ENCODE measurements at places on chromosomes 7 and 10.

- no peak for DNase-seq
These were observed 227.7 kb downstream of the KCNMA1 start for GRCh38 chr10:77409697-77410471.

DNA sequence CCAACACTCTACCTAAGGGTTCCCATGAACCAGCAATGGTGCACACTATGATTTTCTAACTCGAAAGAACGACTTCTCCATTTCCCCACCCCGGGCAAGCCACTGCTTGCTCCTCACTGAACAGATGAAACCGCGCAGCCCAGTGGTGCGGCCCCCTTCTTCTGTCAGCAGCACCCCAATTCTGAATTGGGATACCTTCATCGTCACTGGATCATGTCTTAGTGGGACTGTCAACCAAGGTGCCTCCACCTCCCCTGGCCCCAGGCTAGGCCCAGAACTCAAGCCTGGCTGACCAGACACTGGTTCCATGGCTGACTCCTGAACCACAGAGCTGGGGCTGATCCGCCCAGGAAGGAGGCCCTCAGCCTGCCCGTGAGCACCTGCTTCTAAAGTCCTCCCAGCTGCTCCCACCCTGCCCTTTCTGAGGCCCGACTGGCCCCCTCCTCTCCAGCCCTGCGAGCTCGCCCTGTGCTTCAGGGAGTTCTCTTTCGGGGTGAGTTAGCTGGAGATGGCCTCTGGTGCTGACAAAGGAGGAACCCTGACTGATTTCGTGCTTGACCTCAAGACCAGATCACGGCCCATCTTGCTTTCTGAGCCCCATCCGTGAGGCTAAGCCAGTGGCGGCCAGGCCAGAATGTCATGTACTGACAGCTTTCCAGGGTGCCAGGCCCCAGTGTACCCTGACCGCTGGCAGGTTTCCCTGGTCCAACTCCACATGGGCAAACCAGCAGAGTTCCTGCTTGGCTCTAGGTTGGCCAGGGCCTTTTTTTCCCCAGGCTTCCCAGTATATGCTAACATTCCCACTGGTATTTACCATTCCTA is 44.5 kb downstream of the FAM53B start:
- DNase-seq = no peak

GRCh38 chr10:51001587-51001986 is 72.7 kb upstream of the PRKG1 start:
- DNase-seq = no peak

GRCh38 chr7:48466713-48467112 is 295.5 kb downstream of the ABCA13 start:
- DNase-seq = no peak

GRCh38 chr7:17462131-17462631 is 163.7 kb downstream of the AHR start:
- DNase-seq = no peak

GRCh38 chr7:139918480-139918879 is 89.4 kb downstream of the TBXAS1 start:
- DNase-seq = no peak

- DNase-seq = no peak
These were observed 22.9 kb downstream of the PON3 start for GRCh38 chr7:95373323-95373722.

All from stimulated activated CD4-positive, alpha-beta T cell treated with anti-CD3 and anti-CD28 coated beads, Interleukin-12 subunit alpha, Interleukin-12 subunit beta, amount 100 ng/mL, for 4 hours (primary cell).